ENCODE measurements at places on chromosomes 7 and 10. TPM values are rescaled to one million over a fixed set of nuclear protein-coding genes. Genes with fewer than 3 reads are reported as not detected.

The HABP2 gene
- 1.6 TPM for total RNA-seq

The CCDC136 gene
- total RNA-seq, result 49.3 TPM

GRCh38 chr10:8365935-8366911 is 311.7 kb downstream of the GATA3 start:
- DNase-seq, result no peak

DNA sequence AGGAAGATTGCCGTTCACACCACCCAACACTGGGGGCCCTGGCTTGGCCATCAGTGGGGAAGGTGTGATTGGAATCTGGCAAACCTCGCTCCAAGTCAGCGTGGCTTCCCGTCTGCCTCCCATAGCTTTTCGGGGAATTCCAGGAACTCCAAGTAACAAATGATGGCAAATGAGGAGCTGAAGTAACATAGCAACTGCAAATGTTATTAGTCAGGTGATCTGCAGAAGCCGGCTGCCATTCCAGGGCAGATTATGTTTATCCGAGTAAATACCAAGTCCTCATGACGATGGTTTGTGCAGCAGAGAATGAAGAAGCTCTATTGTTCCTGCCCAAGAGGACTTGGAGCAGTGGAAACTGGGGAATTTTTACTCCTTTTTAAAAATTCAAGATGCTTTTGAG is 270.5 kb upstream of the PODXL start:
- DNase-seq, result peak; percentile 84

DNA sequence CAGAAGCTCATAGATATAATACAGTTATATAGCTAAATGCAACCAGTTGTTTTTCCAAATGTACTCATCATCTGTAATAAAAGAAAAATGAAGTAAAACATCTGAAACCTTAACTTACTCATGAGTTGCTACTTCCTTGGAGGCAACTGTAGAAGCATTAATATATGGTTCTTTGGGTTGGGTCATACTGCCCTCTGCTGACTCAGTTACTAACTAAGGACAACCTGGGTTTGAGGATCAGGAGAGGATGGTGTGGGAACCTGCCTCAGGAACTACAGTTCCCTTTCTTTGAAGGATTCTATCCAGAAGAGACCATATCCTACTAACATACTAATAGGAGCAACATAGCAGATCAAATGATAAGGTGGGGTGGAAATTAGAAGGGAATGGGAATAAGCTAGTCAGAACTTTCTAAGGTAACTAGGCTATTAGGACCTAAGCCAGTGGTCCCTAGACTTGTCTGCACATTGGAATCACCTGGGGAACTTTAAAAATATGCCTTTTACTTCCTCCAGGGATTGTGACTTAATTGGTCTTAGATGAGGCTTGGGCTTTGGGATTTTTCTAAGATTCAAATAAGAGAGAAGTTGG is 20.7 kb downstream of the COX15 start:
- DNase-seq, result peak; percentile 58

DNA sequence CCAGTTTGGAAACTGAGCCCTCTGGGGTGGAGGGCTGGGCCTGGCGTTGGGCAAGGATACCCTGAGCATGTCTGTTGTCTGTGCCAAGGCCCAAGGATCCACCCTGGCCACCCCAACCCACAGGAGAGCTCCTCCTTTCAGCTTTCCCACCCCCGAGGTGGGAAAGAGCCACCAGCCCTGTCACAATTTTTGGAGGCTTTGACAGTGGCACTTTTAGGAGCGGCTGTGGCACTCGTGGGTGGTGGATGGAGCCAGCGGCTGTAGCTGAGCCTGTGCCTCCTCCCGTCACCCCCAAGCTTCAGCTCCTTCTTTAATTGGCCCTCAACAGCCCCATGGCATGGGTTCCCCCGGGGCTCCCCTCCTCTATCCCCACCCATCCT is 18.2 kb upstream of the ZNF862 start:
- DNase-seq, result no peak
